ENCODE measurements at places on chromosomes 16 and 17.

- no peak for DNase-seq
Measured at GRCh38 chr16:46482895-46483294, 138.3 kb downstream of the SHCBP1 start.

- DNase-seq: no peak
Measured at GRCh38 chr17:73900516-73900915, 256.3 kb upstream of the SDK2 start.

DNA sequence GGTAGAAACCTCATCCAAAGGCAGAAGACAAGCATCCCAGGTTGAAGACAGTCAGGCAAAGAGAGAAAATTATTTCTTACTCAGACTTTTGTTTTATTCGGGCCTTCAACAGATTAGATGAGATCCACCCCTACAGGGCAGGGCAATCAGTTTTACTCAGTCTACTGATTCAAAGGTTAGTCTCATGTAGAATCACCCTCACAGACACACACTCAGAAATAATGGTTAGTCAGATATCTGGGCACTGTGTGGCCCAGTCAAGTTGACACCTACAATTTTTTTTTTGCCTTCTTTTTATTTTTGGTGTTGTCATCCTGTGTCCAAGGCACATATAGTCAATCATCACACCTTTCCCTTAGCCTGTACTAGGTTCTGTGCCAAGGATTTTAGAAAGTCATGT lies 729.8 kb downstream of the WWOX start:
- no peak for DNase-seq

DNA sequence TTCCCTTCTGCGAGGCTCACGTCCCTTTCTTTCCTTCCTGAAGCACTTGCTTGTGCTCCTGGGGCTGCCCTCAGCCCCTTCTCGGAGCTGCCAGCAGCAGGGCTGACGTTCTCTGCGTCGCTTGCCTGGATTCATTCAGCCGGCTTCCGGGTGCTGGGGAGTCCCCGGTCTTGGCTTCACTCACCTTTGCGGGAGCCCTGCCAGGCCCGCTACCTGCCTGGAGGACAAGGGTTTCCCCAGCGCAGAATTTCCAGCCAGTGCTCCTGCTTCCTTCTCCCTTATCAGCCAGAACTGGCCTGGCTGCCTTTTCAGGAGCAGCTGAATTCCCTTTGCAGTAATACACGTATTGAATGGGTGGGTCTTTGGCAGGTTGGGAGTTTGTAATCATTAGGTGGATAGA lies 22.1 kb upstream of the IL17C start:
- no peak for DNase-seq

- no peak for DNase-seq
Measured at GRCh38 chr16:87538594-87538993, 45.8 kb upstream of the ZCCHC14 start.

DNA sequence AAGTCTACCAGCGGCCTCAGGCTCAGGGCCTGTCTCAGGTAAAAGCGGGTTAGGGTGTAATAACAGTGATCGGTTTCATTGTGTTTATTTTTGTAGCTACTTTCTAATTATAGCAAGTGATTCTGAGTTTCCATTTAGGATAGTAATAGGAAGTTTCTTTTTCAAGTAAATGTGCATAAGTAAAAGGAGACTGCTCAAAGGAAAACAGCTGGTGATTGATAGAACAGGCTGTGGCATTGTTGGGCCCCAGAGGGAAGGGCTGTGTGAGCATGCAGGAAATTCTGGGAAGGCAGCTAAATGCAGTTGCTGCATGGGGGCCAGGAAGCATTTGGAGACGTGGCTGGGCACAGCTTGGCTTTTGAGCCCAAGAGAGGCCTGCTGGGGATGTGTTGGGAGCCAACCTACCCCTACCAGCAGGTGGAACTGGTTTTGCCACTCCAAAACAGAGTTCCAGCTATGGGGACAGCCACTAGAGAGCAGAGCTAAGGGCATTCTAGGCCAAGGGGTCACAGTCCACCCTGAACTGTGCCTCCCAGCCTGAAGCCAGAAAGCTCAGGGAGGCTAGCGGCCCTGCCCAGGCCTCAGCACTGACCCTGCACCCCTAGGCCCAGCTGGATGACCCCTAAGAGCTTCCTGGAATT lies 12.6 kb downstream of the SNX20 start:
- no peak for DNase-seq

- no peak for DNase-seq
Measured at GRCh38 chr17:32484041-32484461, 2.7 kb upstream of the CDK5R1 start.
